ENCODE measurements at places on chromosomes 7 and 10. TPM values are rescaled to one million over a fixed set of nuclear protein-coding genes. Genes with fewer than 3 reads are reported as not detected.

GRCh38 chr7:8035647-8036518 is 67.3 kb downstream of the GLCCI1 start:
- H3K4me3 ChIP-seq = no peak overlapping the region
- H3K27me3 ChIP-seq = no peaks in the 10 kb centered on the region
- no peak overlapping the region for H3K27ac ChIP-seq

- no peak overlapping the region for H3K4me3 ChIP-seq
- H3K27ac ChIP-seq = no peak overlapping the region
- H3K4me1 ChIP-seq = no peaks in the 10 kb centered on the region
These were observed 620.9 kb downstream of the TNS3 start for GRCh38 chr7:46960970-46961369.

GRCh38 chr7:85596827-85597226 is 410.0 kb upstream of the SEMA3D start:
- no peaks in the 10 kb centered on the region for H3K36me3 ChIP-seq
- DNase-seq = no peak
- H3K27me3 ChIP-seq = no peaks in the 10 kb centered on the region
- H3K27ac ChIP-seq = no peak overlapping the region
- H3K4me1 ChIP-seq = no peaks in the 10 kb centered on the region

DNA sequence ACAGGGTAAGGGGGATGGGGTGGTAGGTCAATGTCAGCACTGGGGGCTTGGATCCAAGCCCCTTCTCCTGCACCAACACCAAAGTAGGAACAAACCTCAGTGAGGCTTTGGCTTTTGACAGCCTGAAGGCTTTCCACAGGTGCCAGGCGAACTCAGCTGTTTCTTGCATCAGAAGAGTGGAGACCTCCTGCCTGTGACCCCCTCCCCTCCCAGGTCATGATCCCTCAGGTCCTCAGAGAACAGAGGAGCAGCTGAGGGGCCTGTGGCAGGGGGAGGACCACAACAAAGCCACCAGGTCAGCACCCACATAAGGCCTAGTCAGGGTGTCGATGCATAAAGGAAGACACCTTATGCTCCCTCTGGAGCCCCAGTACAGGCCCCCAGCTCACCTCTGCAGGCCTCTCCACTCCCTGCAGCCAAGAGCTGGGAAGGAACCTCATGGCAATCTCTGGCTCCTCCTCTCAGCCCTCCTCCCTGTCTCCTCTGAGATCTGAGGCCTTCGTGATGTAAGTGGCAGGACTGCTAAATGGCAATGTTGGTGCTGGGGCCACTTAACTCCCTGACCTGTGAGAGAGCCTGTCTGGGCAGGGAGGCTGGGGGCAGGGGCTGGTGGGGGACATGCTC is 19.1 kb upstream of the PRRT4 start:
- H3K36me3 ChIP-seq = no peaks in the 10 kb centered on the region
- DNase-seq = no peak
- no peaks in the 10 kb centered on the region for H3K27me3 ChIP-seq
- no peak overlapping the region for H3K27ac ChIP-seq
- no peaks in the 10 kb centered on the region for H3K4me1 ChIP-seq

DNA sequence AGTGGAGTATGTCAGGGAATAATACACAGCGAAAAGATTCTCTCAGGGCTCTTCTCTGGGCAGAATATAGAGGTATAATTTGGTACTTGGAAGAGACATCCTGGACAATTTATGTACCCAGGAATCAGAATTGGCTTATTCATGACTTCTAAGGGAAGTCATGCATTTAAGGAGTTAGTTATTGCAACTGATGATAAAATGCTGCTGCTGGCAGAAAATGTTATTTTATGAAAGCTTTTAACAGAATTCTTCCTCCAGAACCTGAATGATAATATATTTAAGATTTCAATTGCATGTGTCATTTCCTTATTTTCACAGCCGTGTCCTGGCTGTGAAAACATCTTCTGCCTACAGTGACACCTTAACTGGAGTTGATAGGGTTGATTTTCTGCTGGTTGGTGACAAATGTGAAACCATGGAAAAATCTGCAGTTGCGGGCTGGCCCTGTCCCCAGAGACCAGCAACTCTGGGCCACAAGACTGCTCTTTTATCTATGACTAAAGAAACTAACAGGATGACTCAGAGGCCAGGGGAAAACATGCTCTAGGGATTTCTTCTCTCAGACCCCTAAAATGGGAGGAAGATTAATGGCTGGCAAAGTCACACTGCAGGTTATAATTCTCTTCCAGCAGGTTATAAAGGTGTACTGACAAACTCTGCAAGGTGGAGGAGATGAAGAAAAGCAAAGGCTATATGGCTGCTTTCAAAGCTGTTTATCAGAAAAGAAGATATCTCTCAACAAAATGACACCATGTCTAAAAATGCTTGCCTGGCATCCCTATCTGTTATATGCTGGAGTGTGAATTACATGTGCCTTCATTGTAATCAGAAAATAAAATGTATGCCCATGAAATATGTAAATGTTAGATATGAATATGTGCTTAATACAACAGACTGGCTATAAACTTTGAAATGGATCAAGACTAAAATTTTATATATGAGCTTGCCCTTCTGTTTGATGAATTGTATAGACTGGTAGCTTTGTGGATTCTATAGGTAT is 12.1 kb upstream of the TRUB1 start:
- no peaks in the 10 kb centered on the region for H3K36me3 ChIP-seq
- H3K27me3 ChIP-seq = peaks cover 5% of the 10 kb centered on the region
- no peak overlapping the region for H3K4me3 ChIP-seq
- no peaks in the 10 kb centered on the region for H3K4me1 ChIP-seq
- no peak for DNase-seq

KCNMA1 gene
- 0.31 TPM for total RNA-seq

PDE1C gene
- not detected for total RNA-seq

Measured in CD8-positive, alpha-beta memory T cell (primary cell).